ENCODE measurements at places on chromosomes 3 and 15.

DNA sequence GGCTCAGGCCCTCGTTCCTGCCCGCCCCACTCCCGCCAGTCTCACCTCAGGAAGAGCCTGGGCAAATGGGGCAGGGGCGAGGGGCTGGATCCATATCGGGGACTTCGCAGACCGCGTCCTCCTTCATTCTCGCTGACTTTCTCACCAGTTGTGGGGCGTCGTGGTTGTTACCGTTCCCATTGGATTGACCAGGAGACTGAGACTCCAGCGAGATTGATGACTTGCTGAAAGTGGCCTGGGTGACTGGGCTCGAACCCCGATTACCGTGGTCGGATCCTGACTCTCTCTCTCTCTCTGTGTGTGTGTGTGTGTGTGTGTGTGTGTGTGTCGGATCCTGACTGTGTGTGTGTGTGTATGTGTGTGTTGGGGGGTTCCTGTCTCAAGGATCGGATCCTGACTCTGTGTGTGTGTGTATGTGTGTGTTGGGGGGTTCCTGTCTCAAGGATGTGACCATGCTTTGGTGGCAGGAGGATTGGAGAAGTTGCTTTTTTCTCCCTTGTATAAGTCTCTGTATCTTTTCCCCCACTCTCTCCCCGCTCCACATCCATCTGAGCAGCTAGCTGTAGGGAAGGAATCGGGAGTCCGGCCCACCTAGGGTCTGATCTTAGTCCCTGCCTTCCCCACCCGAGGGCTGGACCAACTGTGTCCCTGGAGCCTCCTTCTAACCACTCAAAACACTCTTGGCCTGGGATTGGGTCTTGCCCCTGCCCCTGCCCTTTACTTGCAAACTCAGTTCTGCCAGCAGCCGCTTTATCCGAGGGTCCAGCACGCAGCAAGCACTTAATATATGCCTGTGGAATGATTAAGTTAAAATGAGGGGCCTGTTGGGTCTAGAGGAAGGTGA lies 603 bp downstream of the PLEKHO2 start:
- DNase-seq: no peak

GRCh38 chr3:101513419-101513986 lies 491 bp upstream of the SENP7 start:
- no peak for DNase-seq

DNA sequence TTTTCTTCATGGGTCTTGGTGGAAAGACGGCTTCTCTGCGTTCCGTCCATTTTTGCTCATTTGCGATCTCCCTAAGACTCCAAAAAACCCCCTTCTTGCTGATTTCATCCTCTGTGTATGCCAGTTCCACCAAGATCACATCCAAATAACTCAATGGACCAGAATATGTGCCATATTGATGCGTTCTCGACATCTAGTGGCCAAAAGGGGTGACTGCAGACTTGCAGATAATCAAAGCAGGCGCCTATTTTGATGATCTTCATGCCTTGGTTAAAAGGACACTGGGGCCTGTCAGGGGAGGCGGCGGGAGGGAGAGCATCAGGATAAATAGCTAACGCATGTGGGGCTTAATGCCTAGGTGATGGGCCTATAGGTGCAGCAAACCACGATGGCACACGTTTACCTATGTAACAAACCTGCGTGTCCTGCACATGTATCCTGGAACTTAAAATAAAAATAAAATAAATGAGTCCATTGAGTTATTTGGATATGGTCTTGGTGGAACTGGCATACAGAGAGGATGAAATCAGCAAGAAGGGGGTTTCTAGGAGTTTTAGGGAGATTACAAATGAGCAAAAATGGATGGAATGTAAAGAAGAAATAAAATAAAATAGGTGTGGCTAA lies 104.2 kb upstream of the RAD18 start:
- DNase-seq: no peak

DNA sequence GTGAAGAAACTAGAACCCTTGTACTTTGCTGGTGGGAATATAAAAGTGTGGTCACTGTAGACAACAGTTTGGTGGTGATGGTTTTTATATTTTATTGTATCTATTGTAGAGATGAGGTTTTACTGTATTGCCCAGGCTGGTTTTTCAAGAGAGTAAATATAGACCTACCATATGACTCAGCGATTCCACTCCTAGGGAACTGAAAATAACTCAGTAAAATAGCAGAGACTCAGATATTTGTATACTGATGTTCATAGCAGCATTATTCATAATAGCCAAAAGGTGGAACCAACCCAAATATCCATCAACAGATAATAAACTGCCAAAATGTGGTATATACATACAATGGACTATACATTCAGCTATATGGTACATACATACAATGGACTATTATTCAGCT lies 68.8 kb upstream of the IL12A start:
- DNase-seq: no peak

GRCh38 chr3:83438188-83438587 lies 1520.6 kb upstream of the CADM2 start:
- DNase-seq: no peak

Measured in stimulated activated CD8-positive, alpha-beta memory T cell treated with anti-CD3 and anti-CD28 coated beads, Interleukin-4, amount 100 ng/mL, for 24 hours (primary cell).